Renal pelvis (tissue), 12 donors: ENCODE measurements at places on chromosomes 12 and 14. TPM values are rescaled to one million over a fixed set of nuclear protein-coding genes. Genes with fewer than 3 reads are reported as not detected.

Gene BCL11B
- 2.6 TPM for polyA plus RNA-seq

Gene KLRC4
- not detected for polyA plus RNA-seq

Gene TAS2R43
- polyA plus RNA-seq, result 0.33 TPM

Gene NANOG
- polyA plus RNA-seq, result 0.09 TPM

Gene ACVRL1
- 33.6 TPM for polyA plus RNA-seq

Gene CCDC196
- 0.21 TPM for polyA plus RNA-seq

Gene C12orf54
- polyA plus RNA-seq, result 0.61 TPM

DNA sequence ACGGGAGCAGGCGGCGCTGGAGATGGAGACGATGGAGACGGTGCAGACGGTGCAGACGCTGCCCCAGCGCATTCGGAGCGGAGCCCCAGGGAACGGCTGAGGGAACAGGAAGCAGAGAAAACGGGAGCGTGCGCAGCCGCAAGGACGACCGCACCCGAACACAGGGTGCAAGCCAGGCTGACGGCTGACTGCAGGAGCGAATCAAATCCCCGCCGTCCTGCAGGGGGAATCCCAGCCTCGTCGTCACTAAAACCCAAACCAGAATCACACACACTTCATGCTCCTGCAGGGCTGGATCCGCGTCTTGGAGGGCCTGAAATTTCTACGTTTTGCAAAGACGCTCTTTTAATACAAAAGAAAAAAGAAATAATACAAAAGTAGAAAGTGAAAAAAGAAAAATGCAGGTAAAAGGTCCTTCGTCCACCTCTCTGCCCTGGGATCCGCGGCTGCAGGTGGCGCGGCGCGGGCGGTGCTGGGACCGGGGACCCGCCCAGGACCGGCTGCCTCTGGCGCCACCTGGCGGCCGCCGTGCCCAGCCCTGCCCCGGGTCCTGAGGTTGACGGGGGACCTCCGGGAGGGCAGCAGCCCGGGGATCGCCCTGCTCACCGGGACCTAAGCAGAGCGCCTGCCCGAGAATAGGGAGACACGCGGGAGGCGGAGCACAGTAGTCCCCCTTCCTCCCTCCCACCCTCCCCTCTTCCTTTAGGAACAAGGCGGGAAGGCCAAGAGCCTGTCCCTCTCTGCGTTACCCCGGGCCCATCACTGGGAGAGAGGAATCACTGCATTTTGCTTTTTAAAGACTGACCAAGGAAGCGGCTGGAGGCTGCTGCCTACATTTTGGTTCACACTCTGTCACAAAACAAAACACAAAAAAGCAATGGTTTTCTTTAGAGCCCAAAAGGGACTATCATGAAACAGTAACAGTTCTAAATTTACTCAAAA, 20.1 kb downstream of the STX2 start:
- no peak for DNase-seq

DNA sequence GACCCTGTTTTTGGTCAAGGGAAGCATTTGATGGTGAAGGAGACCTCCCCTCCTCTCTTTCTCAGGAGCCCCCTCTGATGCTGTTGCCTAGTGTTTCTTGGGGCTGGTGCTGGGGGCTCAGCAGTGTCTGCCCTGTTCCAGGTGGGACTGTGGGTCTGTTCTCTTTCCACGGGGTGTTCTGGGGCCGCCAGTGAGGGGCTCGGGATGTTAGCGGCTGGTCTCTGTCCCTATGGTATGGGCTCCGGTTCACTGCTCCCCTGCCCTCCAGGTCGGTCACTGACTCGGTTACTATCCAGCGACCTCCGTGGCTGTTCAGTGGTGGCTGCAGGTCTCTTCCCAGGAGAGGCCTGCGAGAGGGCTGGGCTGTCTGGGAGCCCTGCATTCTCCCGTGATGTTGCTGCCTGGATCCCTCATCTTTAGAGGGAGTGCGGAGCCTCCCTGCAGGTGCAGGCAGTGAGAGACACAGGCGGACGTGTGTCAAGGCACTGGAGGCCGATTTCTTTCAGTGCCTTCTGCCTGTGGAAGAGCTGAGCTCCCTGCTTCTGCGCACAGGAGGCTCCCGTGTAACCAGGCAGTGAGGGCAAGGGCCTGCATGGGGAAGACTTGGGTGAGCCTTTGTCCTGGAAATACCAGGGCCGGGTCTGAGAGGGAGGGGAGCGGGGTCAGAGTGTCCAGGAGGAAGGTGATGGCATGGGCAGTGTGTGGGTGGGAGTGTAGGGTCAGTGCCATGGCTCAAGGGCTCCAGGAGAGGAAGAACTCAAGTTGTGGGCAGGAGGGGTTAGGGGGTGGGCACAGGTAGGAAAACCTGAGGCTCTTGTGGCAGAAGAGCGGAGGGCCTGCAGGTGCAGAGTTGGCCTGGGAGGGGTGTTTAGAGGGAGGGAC, 362.6 kb downstream of the TMEM121 start:
- no peak for DNase-seq

DNA sequence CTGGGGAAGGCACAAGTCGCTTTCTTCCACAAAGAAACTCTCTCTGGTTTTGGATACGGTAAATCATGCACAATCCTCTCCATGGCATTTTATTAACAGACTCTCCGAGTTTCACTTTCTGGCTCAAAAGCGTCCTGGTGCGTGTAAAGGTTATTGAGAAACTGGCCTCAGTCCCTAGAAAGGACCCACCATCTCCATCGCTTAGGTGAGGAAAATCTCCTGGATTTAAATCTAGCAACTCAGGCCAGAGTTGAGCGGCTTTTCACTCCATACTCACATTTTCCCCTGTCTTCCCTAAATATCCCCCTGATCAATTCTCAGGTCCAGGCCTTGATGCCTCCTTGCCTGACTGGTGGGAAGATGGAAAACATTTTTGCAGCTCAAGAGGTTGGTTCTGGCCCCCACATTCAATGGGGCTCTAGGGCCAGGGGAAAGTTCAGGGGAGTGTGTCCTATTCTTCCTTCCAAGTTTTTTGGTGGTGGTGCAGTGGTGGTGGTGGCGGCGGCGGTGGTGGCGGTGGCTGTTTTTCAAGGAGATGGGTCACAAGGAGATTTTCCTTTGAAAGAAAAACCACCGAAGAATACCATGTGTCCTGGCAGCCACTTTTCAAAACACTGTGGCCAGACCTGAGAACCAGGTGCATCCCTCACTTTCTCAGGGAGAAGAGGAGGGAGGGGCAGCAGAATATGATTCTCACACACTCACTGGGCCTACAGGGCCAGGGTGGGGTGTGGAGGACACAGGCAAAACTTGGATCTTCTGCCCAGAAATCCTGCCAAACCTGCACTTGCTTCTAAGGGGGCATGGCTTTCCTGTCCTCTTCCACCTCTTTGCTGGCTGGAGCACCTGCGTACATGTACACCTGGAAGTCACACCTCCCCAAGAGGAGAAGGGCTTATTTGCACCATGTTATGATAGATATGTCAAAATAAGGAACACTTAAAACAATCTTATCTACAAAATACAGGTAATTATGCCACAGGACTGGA, 46.7 kb upstream of the PNMA1 start:
- DNase-seq, result no peak

DNA sequence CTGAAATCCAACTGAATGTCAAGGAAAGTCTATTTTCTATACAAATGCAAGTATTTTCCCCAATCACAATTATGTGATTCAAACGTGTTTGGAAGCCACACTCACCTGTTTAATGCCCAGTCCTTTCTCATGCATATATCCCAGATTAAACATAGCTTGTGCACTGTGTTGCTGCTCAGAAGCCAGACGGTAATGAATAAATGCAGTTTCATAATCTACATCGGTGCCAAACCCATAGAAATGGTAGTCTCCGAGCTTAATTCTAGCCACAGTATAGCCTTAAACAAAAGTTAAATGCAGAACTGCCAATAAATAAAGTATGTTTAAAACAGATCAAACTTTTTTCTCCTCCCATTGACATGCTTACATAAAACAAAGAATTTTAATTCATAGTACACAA, 49.5 kb downstream of the SEL1L start:
- DNase-seq, result no peak

- DNase-seq, result no peak
Measured at GRCh38 chr14:60315196-60315990, 66.4 kb downstream of the PPM1A start.
